ENCODE measurements at places on chromosomes 2 and 18.

- no peak for DNase-seq
Observed at GRCh38 chr18:77140439-77141109, 8.0 kb upstream of the MBP start.

DNA sequence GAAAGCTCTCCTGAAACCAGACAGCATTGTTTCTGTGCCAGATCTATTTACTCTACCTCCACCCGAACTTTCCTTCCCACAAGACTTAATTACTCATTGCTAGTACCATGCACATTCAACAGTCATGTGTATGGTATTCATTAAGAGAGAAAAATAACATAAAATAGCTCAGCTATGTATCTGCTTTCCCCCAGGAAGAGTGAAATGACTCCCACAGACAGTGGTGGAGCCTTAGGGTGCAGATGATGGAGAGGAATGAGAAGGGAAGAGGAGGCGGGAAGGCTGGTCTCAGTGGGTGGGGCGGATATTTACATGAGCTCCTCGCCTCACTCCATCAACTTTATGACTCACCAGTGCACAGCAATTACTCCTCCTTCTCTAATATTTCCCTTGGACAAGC, 724.5 kb downstream of the EPHA4 start:
- DNase-seq = no peak

- DNase-seq = no peak
Observed at GRCh38 chr2:35891528-35891927, 464.1 kb upstream of the CRIM1 start.

DNA sequence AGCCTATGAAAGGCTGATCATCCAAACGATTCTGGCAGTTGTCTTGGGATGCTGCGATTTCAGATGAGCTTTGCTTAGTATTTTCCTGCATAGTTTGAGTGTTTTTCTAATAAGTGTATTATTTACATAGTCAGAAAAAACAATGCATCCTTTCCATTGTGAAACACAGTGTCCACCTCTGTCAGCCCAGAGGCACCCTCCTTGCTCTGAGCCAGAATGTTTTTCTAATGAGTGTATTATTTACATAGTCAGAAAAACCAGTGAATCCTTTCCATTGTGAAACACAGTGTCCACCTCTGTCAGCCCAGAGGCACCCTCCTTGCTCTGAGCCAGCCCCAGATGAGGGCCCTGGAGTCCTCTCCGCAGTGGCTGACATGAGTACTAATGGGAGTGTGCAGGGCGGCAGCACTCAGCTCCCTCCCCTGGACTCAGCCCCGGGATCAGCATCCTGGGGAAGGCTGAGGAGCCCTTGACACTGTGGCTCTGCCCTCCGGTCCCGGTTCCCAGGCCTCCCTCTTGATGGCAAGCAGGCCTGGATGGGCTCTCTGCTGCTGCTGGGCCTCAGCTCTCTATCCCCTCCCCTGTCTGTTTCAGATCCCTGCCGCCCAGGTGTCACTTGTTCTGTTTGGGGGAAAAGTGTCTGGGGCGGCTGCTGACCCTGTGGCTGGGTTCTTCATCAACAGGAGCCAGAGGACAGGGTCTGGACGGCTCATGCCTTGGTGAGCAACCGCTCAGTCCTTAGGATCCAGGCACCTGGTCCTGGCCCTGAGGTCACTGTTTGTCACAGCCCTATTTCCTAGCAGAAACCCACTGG, 5.9 kb downstream of the MFSD2B start:
- no peak for DNase-seq

GRCh38 chr2:77479395-77479794, 42.8 kb downstream of the LRRTM4 start:
- DNase-seq = no peak

GRCh38 chr2:64404002-64404731, 49.8 kb upstream of the LGALSL start:
- DNase-seq = peak; percentile 37

DNA sequence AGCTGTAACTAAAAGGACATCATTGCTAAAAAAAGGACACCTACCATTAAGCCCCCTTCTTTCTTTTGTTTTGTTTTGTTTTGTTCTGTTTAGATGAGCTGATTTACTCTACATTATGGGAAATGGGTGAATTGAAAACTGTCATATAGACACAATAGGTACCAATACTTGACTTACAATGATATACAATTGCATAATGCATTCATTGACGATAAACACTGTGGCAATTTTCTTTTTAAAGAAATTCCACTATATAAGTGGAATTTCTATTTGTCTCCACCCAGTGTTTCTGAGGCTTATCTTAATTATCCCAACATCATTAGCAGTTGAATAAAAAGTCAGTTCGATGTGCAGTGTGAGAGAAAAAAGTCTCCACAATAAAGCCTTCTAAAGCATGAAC, 282.1 kb downstream of the BCL2 start:
- DNase-seq = no peak

DNA sequence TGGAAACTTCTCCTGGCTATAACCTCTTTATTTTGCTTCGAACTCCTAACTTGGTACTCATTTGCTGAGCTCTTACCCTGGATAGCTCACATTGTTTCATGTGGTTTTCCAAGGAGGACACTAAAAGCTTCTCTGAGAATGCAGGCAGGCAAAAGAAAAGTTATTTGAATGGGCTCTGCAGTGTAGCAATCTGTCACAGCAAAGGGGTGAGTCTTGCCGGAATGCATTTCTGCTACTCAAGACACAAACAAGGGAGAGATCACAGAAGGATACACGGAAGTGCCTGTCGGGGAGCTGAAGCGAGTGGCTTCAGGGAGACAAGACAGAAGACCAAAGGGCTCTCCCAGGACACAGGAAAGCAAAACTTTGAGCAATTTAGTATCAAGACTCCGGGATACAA, 265.4 kb downstream of the SS18 start:
- no peak for DNase-seq

- no peak for DNase-seq
Observed at GRCh38 chr18:61637319-61637718, 255.5 kb downstream of the RNF152 start.

GRCh38 chr18:68172842-68173549, 541.9 kb downstream of the TMX3 start:
- no peak for DNase-seq

GRCh38 chr2:173667014-173667413, 298.2 kb downstream of the SP3 start:
- no peak for DNase-seq

GRCh38 chr2:83817511-83817910, 641.6 kb downstream of the SUCLG1 start:
- DNase-seq = no peak

DNA sequence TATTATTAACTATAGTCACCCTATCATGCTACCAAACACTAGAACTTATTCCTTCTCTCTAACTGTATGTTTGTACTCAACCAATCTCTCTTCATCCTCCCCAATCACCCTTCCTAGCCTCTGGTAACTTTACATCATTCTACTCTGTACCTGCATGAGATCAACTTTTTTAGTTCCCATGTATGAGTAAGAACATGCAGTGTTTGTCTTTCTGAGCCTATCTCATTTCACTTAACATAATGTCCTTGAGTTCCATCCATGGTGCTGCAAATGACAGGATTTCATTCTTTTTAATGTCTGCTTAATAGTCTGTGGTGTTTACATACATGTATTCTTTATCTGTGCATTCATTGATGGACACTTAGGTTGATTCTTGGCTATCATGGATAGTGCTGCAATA, 108.9 kb upstream of the RFX8 start:
- no peak for DNase-seq

- peak; percentile 58 for DNase-seq
Observed at GRCh38 chr2:43576981-43577892, 18.6 kb downstream of the THADA start.

GRCh38 chr2:171531291-171531690, 9.0 kb downstream of the CYBRD1 start:
- no peak for DNase-seq

DNA sequence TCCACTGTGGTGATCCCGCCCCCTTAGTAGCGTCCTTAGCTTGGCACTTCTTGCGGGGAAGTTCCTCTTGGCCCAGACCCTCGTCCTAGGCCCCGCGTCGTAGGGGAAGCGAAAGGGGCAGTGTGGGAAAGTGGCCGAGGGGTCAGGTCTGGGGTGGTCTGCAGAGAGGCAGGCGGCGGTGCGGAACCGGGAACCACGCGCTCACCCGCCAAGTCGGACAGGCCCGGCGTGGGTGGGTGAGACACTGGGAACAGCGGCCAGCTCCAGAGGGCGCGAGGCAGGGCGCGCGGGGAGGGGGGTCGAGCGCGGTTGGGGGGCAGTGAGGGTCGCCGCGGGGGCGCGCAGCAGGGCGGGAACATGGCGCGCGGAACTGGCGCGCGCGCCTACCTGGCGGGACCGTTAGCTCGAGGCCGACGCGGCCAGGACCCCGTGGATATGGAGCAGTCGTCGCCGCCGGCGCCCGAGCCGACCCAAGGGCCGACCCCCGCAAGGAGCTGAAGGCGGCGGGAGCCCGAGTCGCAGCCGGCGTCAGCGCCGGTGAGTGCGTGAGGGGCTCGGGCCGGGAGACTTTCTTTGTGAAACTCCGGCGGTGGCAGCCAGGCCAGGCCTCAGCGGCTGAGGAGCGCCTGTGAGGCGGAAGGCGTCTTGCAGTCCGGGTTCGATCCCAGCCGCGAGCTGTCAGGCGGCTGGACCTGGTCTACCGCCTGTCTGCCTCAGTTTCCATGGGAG, 2896.7 kb upstream of the TEKT4 start:
- DNase-seq = no peak

DNA sequence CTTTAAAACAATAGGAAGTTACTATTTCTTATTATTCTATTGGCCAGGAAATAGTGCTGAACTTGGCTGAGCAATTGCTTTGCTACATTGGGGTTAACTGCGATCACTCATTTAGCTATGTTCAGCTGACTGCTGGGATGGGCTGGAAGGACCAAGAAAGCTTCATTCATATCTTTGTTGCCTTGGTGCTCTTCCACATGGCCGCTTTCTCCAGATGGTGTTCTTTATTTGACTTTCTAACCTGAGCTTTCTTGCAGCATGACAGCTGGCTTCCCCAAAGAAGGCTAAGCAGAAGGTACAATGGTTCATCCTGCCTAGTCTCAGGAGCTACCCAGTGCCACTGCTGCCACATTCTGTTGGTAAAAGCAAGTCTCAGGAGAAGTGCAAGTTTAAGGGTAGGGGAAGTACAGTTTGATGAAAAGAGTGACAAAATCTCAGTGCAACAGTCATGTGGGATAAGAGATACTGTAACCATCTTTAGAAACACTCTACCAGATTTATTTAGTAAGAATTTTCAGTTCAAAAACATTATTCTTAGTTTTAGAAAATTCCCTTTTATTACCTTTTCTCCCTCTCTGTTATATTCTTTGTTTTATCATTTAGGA, 180.6 kb upstream of the RBMS1 start:
- DNase-seq = no peak

DNA sequence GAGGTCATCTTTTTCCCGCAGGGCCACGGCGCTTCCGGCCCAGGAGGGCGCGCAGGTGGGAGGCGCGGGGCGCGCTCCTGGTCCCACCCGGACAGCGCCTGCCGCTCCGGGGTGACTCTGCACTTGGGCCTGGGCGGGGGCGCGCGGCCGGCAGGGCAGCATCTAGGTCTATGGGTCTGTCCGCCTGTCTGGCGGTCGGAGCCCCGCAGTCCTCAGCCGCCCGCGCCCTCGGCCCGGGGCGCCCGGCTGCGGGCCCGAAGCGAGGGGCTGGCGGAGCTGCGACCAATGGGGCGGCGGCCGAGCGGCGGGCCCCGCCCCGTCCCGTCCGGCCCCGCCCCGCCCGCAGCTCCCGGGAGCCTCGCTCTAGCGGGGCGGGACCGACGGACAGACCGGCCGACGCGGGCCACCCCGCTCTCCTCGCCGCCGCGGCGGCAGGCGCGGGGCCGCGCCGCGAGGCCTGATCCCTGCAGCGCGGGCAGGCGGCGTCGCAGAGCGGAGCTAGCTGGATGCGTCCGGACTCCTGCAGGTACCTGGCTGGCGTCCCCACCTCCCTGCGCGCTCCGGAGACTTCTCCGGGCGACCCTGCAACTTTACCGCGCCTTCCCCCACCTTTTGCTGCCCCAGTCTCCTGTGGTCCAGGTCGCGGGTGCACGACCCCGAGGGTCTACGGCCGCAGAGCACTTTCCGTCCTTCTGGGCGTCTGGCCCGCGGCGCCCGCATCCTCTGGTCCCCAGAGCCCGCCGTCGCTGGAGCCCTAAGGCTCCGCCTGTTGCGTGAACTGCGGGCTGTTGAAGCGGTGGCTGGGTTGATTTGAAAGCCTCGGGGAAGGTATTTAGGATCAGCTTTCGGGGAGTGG, at the start of gene KCNS3:
Gene KCNS3 (plus strand): TSS at position 387 of the 856 bp plus-strand sequence. CDS start 52,342 bp downstream, outside the sequence.
- DNase-seq = peak; percentile 86

- no peak for DNase-seq
Observed at GRCh38 chr2:121197369-121198091, 87.5 kb downstream of the TFCP2L1 start.

GRCh38 chr2:105118960-105119359, 81.1 kb downstream of the MRPS9 start:
- DNase-seq = no peak

GRCh38 chr18:34859496-34859895, 149.4 kb downstream of the DTNA start:
- DNase-seq = no peak

- DNase-seq = no peak
Observed at GRCh38 chr18:9184998-9185613, 48.5 kb downstream of the ANKRD12 start.

- DNase-seq = no peak
Observed at GRCh38 chr2:105600602-105600948, 144.1 kb upstream of the NCK2 start.

- no peak for DNase-seq
Observed at GRCh38 chr18:56637176-56637575, 1.2 kb downstream of the TXNL1 start.

DNA sequence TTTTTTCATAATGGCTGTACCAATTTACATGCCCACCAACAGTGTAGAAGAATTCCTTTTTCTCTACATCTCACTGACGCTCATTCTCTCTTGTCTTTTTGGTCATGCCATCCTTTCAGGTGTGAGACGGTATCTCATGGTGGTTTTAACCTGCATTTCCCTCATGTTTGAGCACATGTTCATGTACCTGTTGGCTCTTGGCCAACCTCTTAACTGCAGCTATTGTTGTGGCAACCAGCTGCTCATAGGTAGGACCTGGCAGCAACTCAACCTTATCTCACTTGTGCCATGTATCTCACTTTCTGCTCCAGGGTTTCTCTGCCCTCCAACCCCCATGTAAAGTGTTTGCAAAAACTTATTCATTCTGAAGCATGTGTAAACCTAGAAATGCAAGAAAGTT, 167.5 kb downstream of the UPP2 start:
- DNase-seq = no peak

GRCh38 chr18:48440924-48441323, 31.7 kb upstream of the ZBTB7C start:
- no peak for DNase-seq

DNA sequence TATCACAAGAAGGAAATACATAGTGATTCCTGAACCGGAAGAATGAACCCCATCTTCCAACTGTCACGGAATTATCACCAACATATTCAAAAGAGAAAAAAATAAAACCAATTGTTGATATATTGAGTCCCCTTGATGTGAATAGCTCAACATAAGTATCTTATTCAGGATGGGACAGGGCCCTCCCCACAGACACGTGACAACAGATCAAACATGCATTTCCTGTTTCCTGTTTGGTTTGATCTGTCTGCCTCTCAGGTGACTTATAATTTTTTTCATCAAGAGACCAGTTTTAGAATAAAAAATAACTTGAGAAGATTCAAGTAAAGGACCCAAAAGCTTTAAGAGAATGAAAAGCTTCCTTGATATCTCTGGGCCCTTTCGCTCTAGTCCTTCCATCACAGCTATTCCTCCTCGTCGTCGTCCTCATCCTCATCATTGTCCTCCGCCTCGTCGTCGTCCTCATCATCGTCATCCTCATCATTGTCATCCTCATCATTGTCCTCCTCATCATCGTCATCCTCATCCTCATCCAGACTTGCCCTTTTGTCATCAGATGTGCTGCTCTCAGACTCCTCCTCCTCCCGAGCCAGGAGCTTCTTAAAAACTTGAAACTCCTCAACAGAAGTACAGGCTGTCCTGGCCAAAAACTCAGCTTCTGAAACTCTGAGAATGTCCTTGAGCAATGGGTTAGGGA, 6.3 kb downstream of the MTERF4 start:
- DNase-seq = no peak
